Naive thymus-derived CD4-positive, alpha-beta T cell (primary cell): ENCODE measurements at places on chromosomes 2 and 18. TPM values are rescaled to one million over a fixed set of nuclear protein-coding genes. Genes with fewer than 3 reads are reported as not detected.

Gene FBLN7
- 34.0 TPM for total RNA-seq

GRCh38 chr2:86124683-86125082, 18.6 kb downstream of the PTCD3 start:
- no peak overlapping the region for H3K27ac ChIP-seq
- H3K4me1 ChIP-seq = no peaks in the 10 kb centered on the region
- H3K27me3 ChIP-seq = no peaks in the 10 kb centered on the region
- no peak for DNase-seq
- no peak overlapping the region for H3K4me3 ChIP-seq
- H3K36me3 ChIP-seq = peaks cover 45% of the 10 kb centered on the region

Gene ATP6V1B1
- not detected for total RNA-seq

Gene MPP4
- total RNA-seq = not detected

- no peaks in the 10 kb centered on the region for H3K4me1 ChIP-seq
- no peaks in the 10 kb centered on the region for H3K27me3 ChIP-seq
- H3K4me3 ChIP-seq = no peak overlapping the region
- no peak for DNase-seq
Observed at GRCh38 chr18:14919666-14920065, 171.7 kb downstream of the ANKRD30B start.

Gene OSR1
- not detected for total RNA-seq

DNA sequence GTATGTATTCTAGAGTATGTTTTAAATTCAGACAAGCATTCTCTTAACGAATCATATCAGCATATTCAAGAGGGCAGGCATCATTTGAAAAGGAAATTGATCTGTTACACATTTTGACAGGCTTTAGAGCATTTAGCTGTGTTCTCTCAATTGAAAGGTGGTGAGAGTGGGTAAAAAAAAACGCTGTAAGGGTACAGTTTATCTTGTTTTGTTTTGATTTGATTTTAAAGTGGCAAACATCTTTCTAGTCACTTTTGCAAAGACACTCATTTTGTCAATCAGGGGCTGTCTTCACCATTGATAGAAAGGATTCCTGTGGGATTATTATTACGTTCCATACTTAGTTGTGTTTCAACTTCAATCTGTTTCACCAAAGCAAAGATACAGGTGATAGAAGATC, 2.2 kb downstream of the CDH19 start:
- no peak overlapping the region for H3K27ac ChIP-seq
- no peak overlapping the region for H3K4me3 ChIP-seq
- DNase-seq = no peak
- no peaks in the 10 kb centered on the region for H3K4me1 ChIP-seq
- no peaks in the 10 kb centered on the region for H3K36me3 ChIP-seq

Gene XIRP2
- not detected for total RNA-seq

DNA sequence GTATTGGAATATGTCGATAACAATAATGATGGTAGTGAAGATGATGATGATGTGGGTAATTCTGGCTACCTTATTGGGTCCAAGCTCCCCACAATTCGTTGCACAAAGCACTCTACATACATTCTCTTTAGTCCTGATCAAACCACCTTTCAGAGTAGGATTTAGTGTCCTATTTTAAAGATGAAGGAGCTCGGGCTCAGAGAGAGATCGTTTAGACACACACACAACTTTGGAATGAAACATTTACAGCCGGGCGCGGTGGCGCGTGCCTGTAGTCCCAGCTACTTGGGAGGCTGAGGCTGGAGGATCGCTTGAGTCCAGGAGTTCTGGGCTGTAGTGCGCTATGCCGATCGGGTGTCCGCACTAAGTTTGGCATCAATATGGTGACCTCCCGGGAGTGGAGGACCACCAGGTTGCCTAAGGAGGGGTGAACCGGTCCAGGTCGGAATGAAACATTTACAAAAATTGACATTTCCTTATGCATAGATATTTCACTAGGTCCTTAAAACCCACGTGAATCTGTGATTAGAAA, 50.7 kb downstream of the GREB1 start:
- DNase-seq = no peak
- no peak overlapping the region for H3K4me3 ChIP-seq
- no peaks in the 10 kb centered on the region for H3K4me1 ChIP-seq
- H3K27me3 ChIP-seq = no peaks in the 10 kb centered on the region
- H3K36me3 ChIP-seq = no peaks in the 10 kb centered on the region

DNA sequence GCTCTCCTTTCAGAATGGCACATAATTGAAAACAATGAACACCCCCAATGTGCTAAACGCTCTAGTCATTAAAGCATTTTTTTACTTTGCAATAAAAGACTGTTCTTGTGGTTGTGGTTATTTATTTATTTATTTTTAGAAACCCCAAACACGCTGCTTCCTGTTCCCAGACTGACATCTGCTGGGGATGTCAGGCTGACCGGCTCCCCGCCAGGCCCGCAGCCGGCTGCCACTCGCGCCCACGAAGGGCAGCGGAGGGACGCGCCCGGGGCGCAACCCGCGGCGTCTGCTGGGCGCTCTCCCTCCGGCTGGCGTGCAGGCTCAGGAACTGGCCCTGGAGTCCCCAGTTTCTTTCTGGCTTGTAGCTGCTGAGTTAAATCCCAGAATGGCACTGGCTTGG, 83.1 kb upstream of the SP3 start:
- no peak overlapping the region for H3K27ac ChIP-seq
- H3K27me3 ChIP-seq = no peaks in the 10 kb centered on the region
- H3K4me1 ChIP-seq = no peaks in the 10 kb centered on the region
- H3K36me3 ChIP-seq = no peaks in the 10 kb centered on the region
- DNase-seq = no peak
